ENCODE measurements at places on chromosomes 5 and 9.
A peak's percentile ranks its signal among the peaks of the same experiment; 100 is the strongest.

DNA sequence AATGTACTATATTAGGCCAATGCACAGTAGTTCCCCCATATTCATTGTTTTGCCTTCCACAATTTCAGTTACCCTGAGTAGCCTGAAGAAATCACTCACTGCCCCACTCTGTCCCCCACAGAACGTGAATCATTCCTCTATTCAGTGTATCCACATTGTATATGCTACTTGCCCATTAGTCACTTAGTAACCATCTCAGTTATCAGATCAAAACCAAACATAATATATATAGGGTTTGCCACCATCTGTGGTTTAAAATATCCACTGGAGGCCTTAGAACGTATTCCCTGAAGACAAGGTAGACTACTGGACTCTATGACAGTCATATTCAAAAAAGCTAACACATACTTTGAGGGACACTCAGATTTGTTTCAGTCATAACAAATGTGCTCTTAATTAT lies 465.7 kb upstream of the RGMB start:
- DNase-seq: no peak

DNA sequence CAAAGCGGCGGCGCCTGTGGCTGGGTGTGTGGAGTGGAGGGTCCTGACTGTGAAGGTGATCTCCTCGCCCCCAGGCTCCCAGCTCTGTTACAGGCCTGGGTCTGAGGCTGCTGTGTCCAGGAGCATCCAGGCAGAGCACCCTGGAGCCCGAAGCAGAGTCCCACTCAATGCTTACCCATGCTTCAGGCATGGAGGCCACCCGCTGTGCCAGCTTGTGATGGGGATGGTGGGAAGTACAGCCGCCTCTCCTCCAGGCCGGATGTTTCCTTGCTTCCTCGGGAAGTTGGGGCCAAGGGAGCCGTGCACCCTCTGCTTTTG lies 255.9 kb upstream of the IRX1 start:
- DNase-seq: peak; percentile 66

- DNase-seq: no peak
Measured at GRCh38 chr9:115306865-115307264, 188.9 kb upstream of the TNC start.

DNA sequence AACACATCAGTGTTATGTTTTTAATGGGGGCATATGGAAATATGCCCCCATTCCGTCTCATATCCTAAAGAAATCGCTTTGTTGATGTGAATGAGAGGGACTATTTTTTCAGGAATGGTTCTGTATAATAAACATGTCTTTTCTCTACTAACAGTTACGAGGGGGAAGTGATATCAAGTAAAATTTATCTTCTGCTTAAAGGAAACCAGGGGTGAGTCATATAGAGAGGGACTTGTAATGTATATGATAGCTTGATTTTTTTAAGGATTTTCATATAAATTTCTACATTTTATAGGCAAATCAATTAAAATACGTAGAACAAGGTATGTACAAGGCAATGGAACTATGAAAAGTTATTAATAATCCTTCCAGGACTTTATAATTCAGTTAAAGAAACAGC lies 207.1 kb downstream of the SEMA5A start:
- DNase-seq: no peak

DNA sequence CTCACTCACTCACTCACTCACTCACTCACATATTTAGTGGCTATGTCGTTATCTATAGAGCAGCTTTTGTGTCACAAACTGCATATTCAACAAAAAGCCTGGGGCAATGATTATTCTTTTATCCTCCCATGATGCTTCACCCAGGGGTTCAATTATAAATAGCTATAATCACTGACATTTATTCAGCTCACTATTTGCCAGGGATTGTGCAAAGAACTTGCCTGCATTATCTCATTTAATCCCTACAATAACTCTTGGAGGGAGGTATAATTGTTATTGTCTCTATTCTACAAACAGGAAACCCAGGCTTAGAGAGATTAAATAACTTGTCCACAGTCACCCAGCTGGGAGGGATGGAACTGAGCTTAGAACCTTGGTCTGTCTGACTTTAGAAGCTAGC lies 298.0 kb upstream of the MSX2 start:
- DNase-seq: no peak

DNA sequence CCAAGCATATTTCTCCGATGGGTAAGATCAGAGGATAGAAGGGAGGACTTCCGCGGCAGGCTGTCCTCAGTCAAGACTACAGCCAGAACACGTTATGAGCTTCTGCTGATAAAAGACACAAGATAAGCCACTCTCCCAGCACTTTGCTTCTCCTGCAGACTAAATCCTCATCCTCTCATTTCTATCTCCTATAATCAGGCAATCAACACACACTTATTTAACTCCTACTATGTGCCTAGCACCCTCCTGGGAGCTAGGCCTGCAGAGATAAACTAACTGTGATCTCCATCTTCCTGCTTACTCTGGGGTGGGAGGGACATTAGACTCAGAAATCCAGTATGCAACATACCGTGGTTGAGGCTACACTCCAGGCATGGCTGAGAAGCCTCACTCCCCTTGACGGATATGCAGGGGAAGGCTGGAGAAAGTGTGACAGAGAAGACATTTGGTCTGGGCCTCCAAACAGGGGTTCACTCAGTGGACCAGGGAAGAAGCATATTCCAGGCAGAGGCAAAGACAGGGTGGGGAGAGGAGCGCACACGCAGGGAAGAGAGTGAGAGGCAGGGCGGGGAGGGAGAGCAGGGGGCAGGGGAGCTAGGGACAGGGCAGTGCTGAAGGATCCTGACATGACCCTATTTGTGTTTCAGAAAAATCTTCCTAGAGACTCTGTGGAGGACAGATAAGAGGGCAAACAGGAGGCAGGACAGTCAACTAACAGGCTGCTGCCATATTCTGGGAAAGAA lies 274.1 kb downstream of the DENND1A start:
- no peak for DNase-seq

DNA sequence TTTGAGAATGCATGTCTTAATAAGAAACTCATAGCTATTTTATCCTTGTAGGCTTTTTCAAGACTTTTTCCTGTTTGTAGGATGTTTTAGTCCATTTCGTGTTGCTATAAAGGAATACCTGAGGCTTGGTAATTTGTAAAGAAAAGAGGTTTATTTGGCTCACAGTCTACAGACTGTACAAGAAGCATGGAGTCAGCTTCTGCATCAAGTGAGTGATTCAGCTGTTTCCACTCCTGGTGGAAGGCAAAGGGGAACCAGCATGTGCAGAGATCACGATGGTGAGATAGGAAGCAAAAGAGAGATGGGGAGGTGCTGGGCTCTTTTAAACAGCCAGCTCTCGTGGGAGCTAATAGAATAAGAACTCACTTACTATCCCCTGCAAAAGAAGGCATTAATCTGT lies 177.3 kb downstream of the ALDH1A1 start:
- DNase-seq: no peak

DNA sequence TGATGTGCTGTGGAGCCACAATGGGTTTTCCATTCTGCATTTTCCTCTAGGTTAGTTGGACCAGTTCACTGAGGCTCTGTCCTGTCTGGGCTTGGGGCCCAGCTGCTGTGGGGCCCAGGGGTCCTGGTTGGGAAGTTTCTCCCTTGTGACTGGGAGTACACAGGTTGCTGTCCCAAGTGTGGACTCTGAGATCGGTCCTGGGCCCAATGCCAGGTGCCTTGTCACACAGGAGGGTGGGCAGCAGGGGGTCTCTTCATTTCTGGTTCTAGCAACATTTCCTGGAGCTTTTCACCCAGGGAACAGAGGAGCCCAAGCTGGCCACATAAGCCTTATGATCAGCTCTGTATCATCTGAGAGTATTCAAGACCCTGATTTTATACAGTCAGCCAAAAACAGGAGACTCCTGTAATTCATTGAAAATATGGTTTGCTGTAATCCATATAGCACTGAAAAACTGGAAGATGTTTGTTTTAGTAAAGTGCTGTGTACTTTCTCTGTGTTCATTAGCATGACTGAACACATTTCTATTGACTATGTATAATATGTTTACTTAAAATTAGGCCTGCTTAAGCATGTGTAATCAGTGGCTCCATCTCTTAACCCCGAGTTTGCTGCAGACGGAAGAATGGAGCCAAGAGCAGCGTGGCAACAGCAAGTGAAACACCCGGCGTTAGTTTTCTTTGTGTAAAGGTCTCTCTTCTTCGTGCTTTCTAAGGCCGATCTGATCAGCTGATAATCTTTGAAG lies 62.5 kb downstream of the MVB12B start:
- DNase-seq: no peak

DNA sequence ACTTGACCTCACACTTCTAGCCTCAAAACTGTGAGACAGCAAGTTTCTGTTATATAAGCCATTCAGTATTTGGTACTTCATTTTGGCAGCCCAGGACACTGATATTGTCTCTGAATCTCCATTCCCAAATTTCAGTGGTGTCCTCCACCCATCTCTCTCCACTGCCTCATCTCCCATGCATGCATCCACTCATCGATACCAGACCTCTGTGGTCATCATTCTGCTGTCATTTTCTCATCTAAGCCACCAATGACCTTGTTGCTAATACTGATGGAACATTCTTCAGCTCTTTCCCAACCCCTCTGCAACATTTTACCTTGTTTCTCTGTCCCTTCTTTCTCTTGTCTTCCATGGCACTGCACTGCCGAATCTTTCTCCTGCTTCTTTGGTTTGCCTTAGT lies 221.8 kb downstream of the SNX18 start:
- DNase-seq: no peak

- DNase-seq: no peak
Measured at GRCh38 chr5:114977979-114978573, 191.6 kb downstream of the TRIM36 start.

DNA sequence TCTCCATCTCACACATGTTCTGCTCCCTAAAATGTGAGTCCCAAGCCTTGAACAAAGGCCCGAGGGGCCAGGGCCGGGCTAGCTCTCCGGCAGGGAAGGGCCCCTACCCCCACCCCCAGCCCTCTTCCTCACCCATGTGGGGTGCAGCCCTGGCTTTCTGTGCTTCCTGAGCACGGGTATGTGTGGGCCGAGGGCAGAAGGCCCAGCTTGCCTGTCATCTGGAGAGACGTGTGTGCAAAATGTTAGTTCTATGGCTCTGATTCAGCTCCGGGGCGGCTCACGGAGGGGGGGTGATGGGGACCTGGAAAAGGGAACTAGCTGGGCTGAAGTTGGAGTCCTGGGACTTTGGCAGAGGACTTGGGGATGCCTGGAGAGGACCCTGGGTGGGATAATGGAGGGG lies 90.3 kb upstream of the ARAP3 start:
- peak; percentile 78 for DNase-seq
